ENCODE measurements at places on chromosomes 4 and X. TPM values are rescaled to one million over a fixed set of nuclear protein-coding genes. Genes with fewer than 3 reads are reported as not detected.

Gene PAK3
- total RNA-seq, result 1.3 TPM

Gene TEX13A
- total RNA-seq, result not detected

Gene CT45A1
- not detected for total RNA-seq

Gene LONRF3
- total RNA-seq, result 13.1 TPM

Gene ATP2B3
- total RNA-seq, result not detected

Gene XAGE1A
- total RNA-seq, result not detected

Gene PLXNB3
- 10.2 TPM for total RNA-seq

Gene CPZ
- total RNA-seq, result 9.7 TPM

Gene SMIM20
- 25.7 TPM for total RNA-seq

Gene CYSLTR1
- 4.7 TPM for total RNA-seq

Gene BEX1
- total RNA-seq, result 1.1 TPM

GRCh38 chr4:4968161-4968725 lies 51.0 kb downstream of the CYTL1 start:
- no peak for DNase-seq

GRCh38 chrX:136168929-136169735 lies 21.8 kb downstream of the FHL1 start:
- DNase-seq, result no peak

GRCh38 chr4:128908735-128909134 lies 99.2 kb downstream of the JADE1 start:
- no peak for DNase-seq

- no peak for DNase-seq
Observed at GRCh38 chrX:14357314-14357713, 172.0 kb upstream of the GLRA2 start.

GRCh38 chr4:158347556-158347955 lies 137.3 kb downstream of the TMEM144 start:
- DNase-seq, result no peak

GRCh38 chrX:86349115-86349514 lies 200.9 kb downstream of the DACH2 start:
- no peak for DNase-seq

GRCh38 chrX:36978886-36979285 lies 29.3 kb upstream of the FAM47C start:
- DNase-seq, result no peak

DNA sequence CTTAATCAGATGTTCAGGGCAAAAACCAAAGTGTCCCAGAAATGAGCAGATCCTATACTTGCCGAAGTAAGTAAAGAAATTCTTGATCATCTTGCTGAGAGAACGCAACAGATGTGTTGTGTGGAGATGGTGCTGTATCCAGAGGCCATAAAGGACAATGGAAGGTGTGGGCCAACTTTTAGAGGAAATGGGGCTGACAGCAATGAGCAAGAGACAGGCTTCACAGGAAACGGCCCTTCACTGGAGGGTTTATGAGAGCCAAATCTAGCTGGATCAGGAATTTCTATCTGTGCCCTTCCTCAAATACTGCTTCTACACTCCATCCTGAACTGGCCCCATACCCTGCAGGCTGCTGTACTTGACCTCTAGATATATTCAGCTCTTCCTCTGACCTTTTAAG lies 583.9 kb upstream of the DIPK2B start:
- DNase-seq, result no peak

GRCh38 chr4:120636120-120636630 lies 286.4 kb downstream of the PRDM5 start:
- no peak for DNase-seq

GRCh38 chr4:1045595-1046201 lies 34.3 kb downstream of the FGFRL1 start:
- DNase-seq, result no peak

GRCh38 chr4:80035336-80035735 lies 37.7 kb downstream of the ANTXR2 start:
- DNase-seq, result no peak

DNA sequence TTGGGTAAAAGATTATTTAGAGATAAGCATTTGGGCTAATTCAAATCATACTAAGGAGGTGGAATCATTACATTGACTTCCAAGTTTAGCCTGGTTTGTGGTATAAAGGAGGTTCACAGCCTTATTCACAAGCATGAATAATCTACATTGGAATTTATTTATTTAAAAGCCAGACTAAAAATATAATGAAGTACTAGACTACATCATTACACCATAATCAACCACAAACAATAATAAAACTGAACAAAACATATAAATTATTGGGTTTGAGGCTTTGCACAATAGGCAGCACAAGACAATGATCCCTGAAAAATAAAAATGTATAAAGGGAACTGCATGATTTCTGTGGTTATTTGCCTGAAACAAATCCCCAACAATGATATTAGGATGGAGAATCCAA lies 314.0 kb downstream of the GBA3 start:
- DNase-seq, result no peak

DNA sequence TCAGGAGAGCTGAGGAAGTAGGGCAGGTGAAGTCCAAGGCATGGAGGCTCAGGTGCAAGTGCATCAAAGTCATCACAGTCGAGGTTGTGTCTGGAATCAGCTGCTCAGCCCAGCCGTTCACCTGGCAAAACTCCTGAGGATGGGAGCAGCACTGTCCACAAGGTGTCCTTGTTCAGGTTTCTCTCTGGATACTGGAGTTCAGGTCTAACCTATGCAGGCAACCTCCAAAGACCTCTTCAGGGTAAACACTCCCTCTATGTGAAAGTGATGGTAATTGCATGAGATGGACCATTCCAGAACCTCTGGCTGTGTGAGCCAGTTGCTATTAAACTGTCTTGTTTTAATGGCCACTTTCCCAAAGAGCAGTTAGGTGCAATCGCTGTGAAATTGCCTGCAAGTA lies 120.2 kb upstream of the PSAPL1 start:
- DNase-seq, result no peak

GRCh38 chr4:7105276-7105675 lies 37.4 kb upstream of the GRPEL1 start:
- DNase-seq, result peak; percentile 82

GRCh38 chr4:109645874-109646710 lies 57.2 kb downstream of the CASP6 start:
- DNase-seq, result no peak

- DNase-seq, result no peak
Observed at GRCh38 chrX:26822448-26822847, 606.5 kb downstream of the MAGEB5 start.

DNA sequence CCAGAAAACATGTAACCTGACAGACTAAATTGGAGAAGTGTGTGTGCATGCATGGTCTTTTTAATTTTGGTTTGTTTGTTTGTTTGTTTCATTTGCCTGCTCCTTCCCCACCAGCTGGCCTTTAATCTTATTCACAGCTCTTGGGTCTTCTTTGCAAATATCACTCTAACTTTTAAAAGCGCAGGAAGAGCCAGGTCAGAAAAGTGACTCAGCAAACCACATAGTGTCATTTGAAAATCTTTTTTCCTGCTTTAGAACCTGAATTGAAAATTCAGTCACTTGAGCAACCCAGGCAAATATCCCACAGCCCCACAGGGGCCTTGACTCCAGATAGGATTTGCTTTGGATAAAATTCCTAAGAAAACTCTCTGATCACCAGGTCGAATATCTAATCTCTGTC lies 4.6 kb downstream of the TMEM255A start:
- no peak for DNase-seq

GRCh38 chr4:39235021-39235420 lies 52.7 kb downstream of the WDR19 start:
- DNase-seq, result no peak

DNA sequence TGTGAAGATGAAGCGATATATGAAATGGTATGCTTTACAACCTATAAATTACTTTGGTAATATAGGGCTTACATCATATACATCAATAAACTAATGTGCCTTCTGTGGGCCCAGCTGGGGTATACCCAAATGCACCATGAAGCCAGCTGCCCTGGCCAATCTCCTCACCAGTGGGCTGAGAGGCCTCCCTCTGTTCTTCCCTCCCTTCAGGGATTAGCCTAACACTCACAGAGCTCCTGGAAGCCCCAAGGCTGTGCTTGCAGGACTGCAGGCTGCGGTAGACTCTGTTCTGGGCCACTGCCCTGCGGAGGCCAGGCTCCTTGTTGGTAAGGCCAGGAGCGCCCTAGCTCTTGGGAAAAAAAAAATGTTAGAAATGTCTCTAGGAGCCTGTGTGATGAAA lies 33.9 kb downstream of the PAGE1 start:
- no peak for DNase-seq

DNA sequence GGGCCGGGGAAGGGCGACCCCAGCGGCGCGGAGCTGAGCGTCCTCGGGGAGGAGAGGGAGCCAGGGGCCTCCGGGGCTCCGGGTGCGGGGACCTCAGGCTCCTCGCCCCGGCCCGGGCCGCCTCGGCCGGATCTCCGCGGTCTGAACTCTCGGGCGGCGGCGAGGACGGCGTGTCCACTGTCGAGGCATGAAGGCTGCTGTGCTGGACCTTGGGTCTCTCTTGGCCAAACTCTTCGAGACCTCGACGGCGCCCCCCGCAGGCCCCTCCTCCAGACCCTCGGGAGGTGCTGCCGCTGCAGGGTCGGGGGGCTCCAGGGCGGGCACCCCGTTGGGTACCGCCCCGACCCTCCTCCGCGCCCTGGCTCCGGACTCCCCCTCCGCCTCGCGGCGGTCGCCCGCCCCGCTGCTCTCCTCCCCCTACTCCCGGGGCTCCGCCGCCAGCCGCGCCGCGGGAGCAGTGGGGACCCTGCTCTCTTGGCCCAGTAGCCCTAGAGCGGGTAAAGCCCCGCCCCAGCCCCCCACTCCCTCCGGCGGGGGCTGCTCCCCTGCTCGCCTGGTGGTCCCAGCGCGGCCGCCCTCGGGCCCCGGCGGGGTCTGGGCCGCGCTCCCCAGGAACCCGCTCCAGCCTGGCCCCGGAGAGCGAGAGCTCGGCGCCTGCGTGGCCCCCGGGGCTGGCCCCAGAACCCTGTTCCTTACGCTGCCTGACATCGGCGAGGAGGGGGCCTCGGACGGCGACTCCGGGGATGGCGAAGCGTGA lies 564 bp downstream of the FAM149A start:
- no peak for DNase-seq

DNA sequence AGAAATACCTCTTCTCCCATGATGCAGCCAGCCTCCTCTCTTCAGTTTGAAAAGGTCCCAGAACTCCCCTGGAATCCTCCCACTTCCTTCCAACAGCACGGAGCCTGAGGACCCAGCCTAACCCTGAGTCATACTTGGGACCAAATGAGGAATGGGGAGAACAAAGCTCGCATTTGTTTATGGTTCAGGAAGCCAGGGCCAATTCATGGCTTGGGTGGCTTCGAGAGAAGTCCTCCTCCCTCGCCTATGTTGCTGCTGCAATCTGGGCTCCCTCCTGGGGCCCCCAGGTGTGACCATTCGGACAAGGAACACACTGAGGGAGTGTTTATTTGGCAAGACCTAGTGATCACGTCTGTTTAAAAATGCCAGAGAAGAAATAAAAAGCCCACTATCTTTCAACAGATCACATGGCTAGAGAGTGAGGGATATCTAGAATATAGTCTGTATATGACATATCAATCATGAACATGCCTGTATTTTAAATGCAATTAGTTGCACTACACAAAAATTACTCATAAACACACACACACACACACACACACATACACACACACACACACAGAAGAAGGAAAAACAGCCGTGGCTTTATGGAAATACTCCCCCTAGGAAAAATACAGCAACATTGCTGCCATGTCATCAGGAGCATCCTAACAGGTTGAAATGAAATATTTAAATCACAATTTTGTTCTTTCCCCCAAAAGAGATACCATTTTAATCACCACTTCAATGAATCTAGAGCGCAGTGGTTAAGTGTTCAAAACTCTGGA lies 155.7 kb upstream of the MAP3K15 start:
- DNase-seq, result no peak
